Gastrocnemius medialis (tissue), 4 donors: ENCODE measurements at places on chromosomes 2 and 18. TPM values are rescaled to one million over a fixed set of nuclear protein-coding genes. Genes with fewer than 3 reads are reported as not detected.

DNA sequence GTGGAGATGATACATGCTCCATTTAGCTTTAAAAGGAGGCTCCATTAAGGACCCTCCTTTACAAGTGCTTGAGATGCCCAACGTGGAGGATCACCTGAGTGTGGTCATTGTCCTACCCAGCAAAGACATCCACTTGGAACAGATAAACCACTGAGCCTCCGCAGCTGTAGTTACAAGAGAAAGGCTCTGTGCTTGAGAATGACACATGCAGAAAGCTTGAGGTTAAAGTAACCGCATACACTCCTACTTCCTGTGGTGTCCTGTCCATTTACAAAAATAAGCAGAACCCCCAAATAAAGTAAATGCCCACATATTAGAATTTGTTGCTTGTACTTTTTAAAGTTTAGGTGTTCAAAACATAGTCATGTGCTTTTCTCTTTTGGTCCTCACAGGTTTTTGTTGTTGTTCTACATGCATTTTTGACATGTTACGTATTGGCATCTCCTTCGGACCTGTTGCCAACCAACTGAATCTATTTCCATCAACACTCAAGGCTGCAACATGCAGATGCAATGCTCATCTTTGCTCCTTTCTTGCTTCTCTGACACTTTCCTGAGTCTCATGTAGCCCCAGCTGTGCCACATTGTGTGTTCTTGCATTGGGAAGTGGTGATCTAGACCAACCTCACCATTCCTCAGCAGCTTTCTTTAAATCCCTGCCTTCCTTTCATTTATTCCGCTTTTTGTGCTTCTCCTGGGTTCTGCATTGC is 56.0 kb downstream of the SERPINB7 start:
- DNase-seq: no peak
- H3K27me3 ChIP-seq: no peaks in the 10 kb centered on the region
- H3K4me1 ChIP-seq: no peaks in the 10 kb centered on the region
- H3K36me3 ChIP-seq: no peaks in the 10 kb centered on the region
- no peak overlapping the region for H3K27ac ChIP-seq

- H3K27me3 ChIP-seq: no peaks in the 10 kb centered on the region
- no peaks in the 10 kb centered on the region for H3K36me3 ChIP-seq
- peaks cover 7% of the 10 kb centered on the region for H3K4me1 ChIP-seq
Observed at GRCh38 chr2:231554327-231554726, 24.1 kb upstream of the NMUR1 start.

GRCh38 chr2:131093696-131094462 is 619 bp upstream of the FAM168B start:
- peaks cover 9% of the 10 kb centered on the region for H3K4me1 ChIP-seq
- H3K27ac ChIP-seq: peak overlapping the region; percentile 88
- H3K4me3 ChIP-seq: peak overlapping the region; percentile 73

DNA sequence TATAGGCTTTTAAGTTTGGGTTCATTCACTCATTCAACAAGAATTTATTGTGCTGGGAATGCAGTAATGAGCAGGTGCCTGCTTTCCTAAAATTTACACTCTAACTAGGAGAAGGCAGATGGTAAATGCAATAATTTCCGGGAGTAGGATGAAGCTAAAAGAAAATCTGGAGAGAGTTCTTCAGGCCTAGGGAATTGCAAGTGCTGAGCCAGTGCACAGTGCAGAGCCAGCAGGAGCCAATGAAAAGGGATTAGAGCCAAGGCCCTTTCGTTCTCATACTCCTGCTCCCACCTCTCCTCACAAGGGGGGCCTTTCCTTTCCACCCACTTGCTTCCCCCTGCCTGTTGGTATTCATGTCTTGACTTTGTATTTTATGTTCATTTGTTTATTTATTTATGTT is 55.1 kb downstream of the CFAP221 start:
- no peaks in the 10 kb centered on the region for H3K36me3 ChIP-seq
- DNase-seq: no peak

DNA sequence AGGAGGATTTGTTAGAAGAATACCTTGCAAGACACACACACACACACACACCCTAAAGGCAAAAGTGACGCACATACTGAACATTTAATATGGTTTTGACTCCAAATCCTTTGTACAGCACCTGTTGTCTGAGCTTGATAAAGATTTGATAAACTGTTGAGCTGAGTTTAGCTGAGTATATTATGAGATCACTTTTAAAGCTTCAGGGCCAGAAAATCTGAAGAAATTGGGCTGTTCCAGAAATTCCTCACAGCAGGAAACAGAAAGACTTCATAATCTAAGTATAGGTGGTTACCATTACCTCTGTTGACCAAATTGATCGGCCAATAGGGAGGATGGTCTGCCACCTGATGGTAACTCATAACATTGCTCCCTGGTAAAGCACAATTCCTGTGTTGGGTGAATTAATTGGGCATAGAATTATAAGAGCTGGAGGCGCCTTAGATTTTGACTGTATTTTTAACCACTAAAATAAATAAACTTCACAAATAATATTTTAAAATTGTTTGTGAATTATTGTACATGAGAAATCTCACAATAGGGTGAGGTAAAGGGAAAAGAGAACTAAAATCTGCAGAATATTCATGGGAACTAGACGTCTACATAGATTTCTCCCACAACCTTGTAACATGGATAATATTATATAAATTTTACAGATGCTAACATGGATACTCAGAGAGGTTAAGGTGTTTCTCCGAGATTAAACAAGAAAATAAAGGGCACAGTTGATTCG is 21.8 kb upstream of the RPIA start:
- H3K4me3 ChIP-seq: no peak overlapping the region
- H3K27ac ChIP-seq: no peak overlapping the region
- H3K27me3 ChIP-seq: no peaks in the 10 kb centered on the region
- H3K4me1 ChIP-seq: peaks cover 6% of the 10 kb centered on the region

DNA sequence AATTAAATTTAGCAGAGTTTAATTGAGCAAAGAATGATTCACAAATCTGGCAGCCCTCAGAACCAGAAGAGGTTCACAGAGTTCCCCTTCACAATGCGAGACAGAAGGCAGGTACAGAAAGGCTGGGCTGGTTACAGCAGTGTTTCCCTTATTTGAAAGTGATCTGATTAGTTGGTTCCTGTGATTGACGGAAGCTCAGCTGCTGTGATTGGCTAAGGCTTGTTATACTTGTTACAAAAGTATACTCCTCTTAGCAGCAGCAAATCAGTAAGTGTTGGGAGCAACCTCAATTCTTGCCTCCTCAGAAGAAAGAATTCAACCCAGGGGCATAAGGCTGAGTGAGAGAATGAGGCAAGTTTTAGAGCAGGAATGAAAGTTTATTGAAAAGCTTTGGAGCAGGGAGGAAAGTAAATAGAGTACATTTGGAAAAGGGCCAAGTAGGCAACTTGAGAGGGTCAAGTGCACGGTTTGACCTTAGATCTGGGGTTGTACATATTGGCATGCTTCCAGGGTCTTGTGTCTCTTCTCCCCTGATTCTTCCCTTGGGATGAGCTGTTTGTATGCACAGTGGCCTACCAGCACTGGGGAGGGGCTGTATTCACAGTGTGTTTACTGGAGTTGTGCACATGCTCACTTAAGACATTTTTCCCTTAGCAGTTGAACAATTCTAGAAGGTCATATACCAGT is 431.8 kb upstream of the RAB12 start:
- H3K36me3 ChIP-seq: no peaks in the 10 kb centered on the region
- no peak for DNase-seq
- peaks cover 39% of the 10 kb centered on the region for H3K4me1 ChIP-seq
- H3K27ac ChIP-seq: peak overlapping the region; percentile 76

The POTEI gene
- total RNA-seq: not detected
